Stimulated activated CD8-positive, alpha-beta memory T cell treated with anti-CD3 and anti-CD28 coated beads, Interleukin-7, amount 100 ng/mL, for 4 hours (primary cell): ENCODE measurements at places on chromosomes 2 and 18.

- DNase-seq = no peak
Observed at GRCh38 chr2:186724736-186725135, 30.9 kb downstream of the FAM171B start.

DNA sequence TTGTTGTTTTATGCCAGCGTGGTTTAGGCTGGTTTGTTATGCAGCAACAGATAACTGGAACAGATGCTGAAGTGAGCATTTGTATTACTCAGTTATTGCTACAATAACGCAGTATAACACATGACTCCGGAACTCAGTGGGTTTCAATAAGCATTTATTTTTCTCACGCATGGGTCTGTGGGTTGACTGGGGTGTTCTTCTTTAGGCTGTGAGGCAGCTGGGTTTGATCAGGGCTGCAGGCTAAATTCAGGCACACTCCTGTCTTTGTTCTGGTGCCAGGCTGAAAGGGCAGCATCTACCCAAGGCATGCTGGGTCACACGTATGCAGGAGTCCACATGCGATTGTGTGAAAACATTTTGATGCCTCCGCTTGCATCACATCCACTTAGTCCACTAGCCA, 3.8 kb upstream of the SLC1A4 start:
- no peak for DNase-seq

DNA sequence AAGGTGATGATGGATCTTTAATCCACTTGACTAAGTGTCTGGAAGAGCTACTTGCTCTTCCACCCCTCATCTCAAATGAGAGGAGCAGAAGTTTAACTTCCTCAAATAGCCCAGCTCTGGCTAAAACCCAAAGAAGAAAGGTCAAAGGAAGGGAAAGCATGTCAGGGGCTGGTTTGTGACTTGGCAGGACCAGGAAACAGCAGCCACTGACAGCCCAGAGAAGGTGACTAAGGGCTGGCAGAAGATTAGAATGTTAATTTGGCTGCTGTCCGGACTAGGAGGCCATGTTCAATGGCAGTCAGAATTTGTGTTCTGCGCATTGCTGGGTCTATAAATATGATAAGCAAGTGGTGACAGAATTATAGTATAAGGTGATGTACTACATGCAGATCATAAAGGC, 386.2 kb downstream of the SETBP1 start:
- DNase-seq = no peak

- no peak for DNase-seq
Observed at GRCh38 chr18:13035249-13035914, 44.2 kb downstream of the CEP192 start.

DNA sequence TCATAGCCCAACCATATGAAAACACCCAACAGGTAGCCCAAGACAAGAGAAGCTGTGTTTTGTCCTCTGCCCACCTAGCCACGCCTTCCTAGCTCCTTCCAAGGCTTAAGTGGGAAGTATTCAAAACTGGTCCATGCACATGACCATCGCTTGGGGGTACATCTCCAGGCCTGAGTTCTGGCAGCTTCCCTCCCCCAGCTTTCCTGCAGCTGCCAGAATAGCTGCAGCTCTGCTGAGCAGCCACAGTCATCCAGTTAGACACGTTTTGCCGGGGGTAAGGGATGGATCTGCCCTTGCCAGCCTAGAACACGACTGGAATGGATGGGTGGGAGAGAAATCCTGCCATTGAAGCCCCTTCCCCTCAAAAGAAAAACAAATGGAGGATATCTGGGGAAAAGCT, 166.8 kb downstream of the NRP2 start:
- no peak for DNase-seq

DNA sequence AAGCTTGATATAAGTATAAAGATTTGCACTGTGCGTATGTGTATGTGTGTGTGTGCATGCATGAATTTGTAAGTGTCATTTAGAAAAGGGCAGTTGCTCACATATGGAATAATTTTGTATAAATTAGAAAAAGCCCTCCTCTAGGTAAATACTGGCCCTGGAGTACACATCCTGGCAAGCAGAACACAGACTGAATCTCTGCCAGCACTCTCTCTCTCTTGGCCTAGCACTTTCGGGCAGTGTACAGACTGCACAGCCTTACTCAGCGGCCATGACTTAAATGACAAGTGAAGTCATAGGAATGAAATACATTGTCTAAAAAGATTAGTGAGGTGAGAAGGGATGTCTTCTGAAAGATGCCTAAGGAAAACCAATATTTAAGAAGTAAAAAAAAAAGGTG, 214.1 kb downstream of the RDH14 start:
- no peak for DNase-seq

DNA sequence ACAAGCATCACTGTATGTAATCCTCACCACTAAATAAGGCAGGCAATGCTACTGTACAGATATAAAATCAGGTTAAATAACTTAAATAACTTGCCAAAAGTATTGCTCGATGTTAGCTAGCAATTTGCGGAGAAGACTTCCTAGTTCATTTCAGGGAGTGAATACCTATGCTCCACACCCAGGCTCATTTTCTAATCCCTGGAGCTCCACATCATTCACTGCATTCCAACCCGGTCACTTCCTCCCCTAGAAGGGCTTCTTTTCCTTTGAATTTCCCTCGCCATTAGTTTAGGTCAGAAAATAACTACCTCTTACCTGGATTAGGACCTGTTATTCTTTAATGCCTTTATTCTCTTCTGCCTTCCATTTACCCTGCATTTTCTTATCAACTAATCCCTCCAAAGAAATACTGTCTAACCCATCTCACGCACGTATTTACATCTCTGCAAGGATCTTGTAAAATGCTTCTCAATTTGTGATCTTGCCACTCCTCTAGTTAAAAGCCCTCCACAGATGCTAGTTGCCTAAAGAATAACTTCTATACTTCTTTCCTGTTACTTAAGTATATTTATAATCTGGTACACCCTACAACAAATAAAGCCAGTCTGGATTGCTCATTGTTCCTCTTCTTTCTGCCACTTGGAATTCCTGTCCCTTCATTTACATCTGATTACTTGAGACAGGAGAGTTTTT, 599.8 kb downstream of the NRXN1 start:
- no peak for DNase-seq

DNA sequence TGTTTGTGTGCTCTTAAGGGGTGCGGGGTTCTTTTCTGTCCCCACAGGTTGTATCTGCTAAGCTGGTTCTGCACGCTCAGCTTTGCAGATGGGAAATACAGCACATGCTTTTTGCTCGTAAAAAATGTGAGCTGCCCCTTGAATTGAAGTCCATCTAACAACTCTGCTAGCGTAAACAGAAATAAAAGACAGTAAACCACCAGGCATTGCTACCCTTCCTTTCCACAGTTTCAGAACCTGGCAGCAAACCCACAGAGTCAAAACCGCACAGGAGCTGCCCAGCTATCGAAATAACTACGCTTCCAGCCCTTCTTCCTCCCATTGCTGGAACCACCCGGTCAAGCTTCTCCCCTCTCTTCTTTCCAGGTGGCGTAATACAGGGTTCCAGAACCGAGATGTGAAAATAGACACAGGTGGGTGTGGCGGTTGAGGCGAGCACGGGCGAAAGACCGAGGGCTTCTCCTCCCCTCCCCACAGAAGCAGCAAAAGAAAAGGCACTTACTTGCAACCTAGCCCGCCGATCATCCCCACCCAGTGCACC, 479 bp downstream of the SCN9A start:
- DNase-seq = no peak

GRCh38 chr18:79136742-79137141, 67.5 kb downstream of the ATP9B start:
- no peak for DNase-seq

DNA sequence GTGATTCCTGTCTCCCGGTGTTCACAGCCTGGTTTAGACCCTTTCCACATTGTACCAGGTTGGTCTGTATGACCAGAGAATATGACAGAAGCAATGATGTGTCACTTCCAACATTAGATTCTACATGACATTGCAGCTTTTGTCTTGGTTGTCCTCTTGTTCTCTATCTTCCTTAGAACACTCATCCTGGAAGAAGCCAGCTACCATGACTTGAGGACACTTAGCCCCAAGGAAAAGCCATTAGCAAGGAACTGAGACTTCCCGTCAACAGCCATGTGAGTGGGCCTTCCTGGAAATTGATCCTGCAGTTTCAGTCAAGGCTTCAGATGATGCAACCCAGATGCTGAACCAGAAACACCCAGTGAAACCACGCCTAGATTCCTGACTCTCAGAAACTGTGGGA, 143.3 kb downstream of the MREG start:
- DNase-seq = no peak

DNA sequence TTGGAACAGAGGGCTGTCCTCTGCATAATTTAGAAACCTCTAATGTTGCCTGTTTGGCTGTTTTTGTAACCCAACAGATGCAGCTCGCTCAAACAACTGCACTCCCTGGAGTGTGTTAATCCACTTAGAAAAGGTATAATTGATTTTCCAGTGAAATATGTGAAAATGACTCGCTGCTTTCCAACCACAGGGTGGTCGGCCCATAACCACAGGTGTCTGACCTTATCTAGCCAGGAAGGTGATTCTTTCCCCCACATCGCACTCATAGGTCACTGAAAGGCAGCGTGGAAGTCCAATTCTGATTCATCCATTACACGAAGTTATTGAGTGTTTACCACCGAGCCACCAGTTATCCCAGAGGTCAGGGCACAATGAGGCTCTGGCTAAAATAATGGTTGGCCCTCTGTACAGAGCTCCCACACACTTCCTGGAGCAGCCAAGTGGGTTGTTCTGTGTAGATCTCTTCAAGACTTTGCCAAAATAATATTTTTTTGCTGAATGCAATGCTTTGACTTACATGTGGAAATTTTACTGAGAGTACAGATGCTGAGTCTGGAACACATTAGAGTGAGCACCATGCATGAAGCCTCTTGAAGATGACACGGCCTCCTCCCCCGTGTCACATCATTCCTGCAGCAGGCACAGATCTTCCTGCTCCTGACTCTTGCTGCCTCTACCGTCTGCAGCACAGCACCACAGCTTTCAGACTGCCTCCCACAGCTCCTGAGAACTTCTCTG, 396.2 kb downstream of the ZNF516 start:
- DNase-seq = no peak

DNA sequence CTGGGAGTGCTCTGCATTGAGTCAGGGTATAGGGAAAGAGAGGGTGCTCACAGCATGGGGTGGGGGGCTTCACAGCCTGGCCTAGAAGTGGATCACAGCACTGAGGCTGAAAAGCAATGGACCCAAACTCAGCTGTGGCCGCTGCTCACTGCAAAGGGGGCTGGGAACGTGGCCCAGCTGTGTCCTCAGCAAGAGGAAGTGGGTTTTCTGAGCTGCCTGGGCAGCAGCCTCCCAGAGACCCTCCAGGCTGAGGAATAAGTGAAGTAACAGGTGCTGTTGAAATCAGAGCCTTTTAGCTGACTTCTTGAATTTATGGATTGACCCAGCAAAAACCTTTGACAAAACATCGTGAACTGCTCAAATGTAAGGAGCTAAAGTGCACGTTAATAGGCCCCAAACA, 35.2 kb downstream of the PTGR3 start:
- DNase-seq = no peak

GRCh38 chr18:10544093-10544748, 18.4 kb downstream of the NAPG start:
- DNase-seq = no peak

DNA sequence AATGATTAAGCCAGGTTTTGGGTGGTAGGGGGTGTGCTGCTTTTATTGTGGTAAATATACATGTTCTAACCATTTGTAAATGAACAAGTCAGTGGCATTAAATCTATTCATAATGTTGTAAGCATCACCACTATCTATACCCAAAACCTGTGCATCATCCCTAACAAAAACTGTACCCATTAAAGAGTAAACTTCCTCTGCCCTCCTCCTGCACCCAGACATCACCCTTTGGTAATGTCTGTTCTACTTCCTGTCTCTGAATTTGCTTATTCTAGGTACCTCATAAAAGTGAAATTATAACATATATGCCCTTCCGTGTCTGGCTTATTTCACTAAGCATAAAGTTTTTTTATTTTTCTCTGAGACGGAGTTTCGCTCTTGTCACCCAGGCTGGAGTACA, 14.1 kb downstream of the RIF1 start:
- no peak for DNase-seq

GRCh38 chr2:27281855-27282559, at the start of gene TRIM54:
TRIM54 (plus strand) TSS chr2:27282429; CDS start chr2:27282732, 303 bp downstream.
- DNase-seq = no peak
